Activated CD4-positive, alpha-beta T cell treated with anti-CD3 and anti-CD28 coated beads, Interleukin-2, amount 50 U/mL, for 4 hours (primary cell): ENCODE measurements at places on chromosomes 12 and 14.

DNA sequence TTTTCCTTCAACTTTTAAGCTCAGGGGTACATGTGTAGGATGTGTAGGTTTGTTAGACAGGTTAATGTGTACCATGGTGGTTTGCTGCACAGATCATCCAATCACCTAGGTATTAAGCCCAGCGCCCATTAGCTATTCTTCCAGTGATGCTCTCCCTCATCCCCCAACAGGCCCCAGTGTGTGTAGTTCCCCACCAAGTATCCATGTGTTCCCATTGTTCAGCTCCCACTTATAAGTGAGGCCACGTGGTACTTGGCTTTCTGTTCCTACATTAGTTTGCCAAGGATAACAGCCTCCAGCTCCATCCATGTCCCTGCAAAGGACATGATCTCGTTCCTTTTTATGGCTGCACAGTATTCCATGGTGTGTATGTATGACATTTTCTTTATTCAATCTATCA lies 48.6 kb upstream of the YARS2 start:
- no peak for DNase-seq

- DNase-seq: no peak
Measured at GRCh38 chr12:127381043-127381668, 885.8 kb upstream of the TMEM132C start.

DNA sequence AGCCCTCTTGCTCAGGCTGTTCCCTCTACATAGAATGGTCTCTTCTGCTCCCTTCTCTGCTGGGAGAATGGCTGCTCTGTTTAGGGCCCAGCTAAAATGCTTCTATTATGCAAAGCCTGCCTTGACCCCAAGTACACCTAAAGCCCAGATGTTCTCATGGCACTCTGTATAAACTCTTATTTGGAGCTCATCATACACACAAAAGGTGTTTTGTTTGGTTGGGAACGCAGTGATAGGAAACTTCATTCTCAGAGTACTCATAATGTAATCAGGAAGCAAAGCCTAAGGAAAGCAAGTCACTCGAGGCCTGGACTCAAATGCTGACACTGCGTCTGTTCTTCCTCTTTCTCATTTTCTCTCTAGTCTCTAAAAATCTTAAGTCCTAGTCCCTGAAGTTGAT lies 38.2 kb upstream of the SYCP3 start:
- DNase-seq: no peak

- peak; percentile 6 for DNase-seq
Measured at GRCh38 chr12:12901158-12901791, 9.9 kb downstream of the GPRC5A start.

DNA sequence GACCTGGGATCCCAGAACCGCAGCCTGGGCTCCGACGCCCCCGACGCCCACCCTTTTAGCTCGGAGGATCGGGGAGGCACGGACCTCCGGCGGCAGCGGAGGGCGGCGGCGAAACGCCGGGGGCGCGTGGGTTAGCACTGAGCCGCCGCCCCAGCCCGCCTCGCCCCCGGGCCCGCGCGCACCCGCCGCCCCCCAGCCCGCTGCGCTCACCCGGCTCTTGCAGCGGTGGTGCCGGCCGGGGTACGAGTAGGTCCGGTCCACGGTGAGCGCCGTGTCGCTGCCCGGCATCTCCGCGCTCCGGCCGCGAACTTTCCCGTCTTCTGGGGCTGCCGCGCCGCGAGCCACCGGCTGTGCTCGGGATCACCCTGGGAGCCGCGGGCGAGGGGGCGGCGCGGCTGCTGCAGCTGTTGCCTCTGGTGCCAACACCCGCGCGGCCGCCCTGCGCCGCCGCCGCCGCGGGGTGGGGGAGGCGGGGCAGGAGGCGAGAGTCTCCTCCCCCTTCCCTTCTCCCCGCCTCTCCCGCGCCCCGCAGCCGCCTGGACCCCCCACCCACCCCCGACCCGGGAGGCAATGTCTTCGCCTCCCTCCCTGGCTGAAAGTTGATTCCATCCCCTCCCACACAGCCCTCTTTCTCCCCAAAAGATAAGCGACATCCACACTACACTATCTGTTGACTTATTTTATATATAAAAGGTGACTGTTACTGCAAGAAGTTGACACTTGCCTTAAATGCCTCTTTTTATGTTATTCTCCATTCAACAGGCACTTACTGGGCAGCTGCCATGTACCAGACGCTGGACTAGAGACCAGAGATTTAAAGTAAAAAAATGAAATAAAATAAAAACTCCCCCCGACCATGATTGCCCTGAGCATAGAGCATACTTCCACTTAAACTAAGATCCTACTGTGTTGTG lies at the start of gene TMCC3:
Gene TMCC3, minus strand, starts transcription at position 415 of the 914 bp plus-strand sequence. Its CDS starts 127 bp downstream, at position 288.
- peak; percentile 3 for DNase-seq

DNA sequence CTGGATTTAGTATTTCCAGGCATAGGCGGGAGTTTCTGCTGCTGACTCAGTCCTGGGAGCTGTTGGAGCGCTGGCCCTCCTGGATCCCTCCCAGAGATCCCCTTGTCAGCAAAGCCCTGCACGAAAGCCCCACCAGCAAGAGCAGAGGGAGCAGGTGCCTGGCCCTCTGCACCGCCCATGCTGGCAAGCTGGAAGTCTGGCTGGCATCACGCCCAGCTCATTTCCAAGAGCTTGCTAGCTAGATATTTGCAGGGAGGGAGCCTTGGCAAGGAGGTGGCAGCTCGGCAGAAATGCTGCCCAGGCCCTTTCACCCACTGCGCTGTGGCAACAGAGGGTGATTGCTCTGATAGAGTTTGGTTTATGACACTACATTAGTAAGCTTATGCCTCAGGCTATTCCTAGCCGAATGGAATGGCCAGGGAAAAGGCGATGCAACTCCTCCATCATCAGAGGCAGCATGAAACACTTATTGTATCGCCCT lies 193.9 kb downstream of the EMP1 start:
- DNase-seq: no peak

DNA sequence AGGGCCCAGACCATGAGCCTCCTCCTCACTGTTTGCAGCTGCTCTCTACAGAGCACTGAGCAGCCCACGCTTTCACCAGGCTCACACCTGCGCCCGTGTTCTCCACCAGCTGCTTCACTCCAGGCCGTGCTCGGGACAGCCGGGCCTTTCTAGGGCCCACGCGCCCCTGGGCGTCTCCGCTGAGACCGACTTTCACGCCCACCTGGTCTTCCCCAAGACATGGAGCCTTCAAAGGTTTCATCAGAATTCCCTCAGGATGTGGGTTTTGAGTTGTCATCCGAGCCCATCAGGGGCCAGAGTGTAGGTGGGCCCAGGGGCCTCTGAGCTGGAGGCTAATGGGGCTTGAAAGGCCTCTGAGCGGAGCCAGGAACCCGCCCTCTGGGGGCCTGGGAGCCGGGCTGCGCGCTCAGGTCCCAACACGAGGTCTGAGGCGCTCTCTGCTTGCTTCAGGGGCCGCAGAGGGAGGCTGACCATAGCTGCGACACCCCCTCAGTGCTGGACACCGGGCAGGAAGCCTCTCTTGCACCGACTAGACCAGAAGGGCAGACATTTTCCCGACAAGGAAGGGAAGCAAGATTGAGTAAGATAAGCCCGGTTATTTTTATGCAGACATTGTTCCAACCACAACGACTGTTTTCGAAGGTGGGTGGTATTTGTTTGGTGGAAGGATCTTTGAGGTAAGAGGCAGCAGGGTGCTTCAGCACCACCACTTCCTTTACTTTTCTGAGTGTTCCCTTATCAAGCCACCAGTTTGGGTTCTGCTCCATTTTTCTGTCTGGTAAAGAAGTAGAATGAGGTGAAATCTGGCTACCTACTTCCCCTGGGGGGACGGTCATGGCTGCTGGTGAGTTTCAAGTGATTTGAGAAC lies 125.0 kb upstream of the FUT8 start:
- DNase-seq: peak; percentile 41

DNA sequence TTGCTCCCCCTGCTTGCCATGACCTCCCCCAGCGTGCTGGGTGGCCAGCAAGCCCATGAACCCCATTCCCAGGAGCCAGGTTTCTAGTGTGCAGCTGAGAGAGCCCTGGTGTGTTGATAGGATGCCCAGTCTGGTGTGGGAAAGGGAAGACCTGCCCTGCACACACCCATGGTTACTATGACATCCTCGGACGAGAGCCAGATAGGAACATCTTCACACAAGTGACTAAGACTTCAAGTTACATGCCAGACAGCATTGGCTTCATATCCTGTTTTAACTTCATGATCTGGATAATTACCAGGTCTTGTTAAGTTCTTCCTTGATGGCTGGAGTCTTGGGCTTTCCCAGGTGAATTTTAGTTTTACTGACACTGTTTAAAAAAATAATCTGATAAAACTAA lies 196.6 kb upstream of the EGLN3 start:
- no peak for DNase-seq

GRCh38 chr12:115194857-115195256 lies 510.9 kb upstream of the TBX3 start:
- no peak for DNase-seq

- no peak for DNase-seq
Measured at GRCh38 chr12:132563911-132564310, 46.5 kb downstream of the LRCOL1 start.

- DNase-seq: no peak
Measured at GRCh38 chr12:12228402-12228801, 38.4 kb downstream of the LRP6 start.

DNA sequence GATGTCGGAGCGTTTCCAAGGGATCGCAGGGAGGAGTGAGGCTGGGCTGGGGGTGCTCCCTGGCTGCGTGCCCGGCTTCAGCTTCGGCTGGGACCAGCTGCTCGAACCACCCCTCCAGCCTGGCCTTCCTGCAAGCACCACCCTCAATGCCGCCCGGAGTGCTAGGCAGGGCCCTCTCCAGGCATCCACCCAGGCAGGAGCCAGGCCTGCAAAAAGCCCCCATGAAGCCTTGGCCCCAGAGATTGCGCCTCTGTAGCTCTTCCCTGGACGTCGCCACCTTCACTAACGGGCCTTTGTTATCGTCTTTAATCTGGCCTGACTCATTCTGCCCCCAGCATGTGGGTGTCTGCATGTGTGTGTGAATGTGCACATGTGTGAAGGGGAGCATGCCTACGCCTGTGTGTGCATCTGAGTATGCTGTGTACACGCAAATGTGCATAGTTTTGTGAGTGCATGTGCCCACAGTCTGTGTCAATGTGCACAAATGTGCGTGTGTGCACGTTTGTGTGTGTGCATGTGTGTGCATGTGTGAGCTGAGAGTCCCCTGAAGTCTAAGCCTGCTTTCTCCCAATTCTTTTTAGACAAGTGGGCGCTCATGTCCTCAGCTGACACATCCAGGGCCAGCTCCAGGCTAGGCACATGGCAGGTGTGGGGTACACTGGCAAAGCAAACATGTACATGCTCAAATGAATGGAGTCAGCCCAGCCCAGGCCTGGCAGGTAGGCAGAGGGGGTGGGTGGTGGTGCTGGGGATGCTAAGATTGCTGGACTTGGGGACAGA lies 195.4 kb upstream of the C14orf180 start:
- no peak for DNase-seq

GRCh38 chr12:19432309-19433170 lies 6.8 kb upstream of the AEBP2 start:
- DNase-seq: no peak

DNA sequence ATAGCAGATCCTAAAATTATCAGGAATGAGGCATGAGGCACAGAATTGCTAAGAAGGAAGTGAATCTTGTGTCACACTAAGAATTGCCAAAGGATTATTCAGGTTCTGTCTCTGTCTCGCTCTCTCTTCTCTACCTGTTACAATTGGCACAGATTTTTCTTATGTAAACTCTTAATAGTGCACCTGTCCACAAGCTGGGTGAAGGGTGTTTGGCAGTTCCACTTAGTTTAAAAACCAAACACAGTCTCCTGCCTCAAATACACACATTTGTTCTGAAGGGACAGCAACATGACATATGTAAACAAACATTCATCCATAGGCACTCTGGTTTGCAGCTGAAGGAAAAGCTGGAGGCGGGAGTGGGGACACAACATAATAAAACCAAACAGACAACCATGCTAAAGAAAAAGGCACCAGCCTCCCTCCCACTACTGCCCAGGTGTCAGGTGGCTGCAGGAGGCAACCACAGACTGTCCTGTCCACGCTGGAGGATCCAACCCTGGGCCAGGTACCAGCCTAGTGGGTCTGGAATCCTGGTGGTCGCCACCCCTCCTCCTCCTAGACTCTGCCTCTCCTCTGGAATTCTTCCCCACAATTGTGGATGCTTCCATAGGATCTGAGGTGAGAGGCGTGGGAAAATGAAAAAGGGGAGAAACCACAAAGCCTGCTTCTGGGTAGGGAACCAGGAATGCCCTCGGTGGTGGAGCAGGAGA lies 81.2 kb downstream of the TMEM260 start:
- DNase-seq: no peak

DNA sequence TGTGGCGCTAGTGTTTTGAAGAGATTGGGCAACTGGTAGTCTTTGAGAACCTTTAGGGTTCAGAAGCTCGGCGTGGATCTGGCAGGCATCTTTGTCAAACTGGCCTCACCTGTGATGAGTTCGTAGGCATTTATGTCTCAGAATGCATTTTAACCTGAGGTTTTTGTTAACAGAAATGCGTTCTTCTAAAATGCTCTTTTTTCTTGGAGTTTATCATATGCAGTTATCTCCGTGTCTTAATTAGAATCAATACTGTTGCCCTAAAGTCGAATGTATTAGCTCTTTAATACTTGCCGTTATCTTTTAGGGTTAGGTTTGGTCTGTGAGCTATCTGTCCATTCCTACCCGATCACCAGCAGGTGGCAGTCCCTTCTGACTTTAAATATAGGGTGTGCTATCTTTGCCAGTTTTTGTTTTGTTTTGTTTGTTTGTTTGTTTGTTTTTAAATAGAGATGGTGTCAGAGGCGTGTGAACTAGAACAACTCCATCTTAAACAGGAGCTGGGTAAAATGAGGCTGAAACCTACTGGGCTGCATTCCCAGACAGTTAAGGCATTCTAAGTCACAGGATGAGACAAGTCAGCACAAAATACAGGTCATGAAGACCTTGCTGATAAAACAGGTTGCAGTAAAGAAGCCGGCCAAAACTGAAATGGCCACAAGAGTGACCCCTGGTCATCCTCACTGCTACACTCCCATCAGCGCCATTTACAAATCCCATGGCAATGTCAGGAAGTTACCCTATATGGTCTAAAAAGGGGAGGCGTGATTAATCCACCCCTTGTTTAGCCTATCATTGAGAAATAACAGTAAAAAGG lies 1.4 kb downstream of the ATF1 start:
- DNase-seq: peak; percentile 39

- no peak for DNase-seq
Measured at GRCh38 chr14:47346849-47347248, 328.6 kb downstream of the MDGA2 start.

- DNase-seq: no peak
Measured at GRCh38 chr12:120767071-120768024, 41.7 kb downstream of the ACADS start.

DNA sequence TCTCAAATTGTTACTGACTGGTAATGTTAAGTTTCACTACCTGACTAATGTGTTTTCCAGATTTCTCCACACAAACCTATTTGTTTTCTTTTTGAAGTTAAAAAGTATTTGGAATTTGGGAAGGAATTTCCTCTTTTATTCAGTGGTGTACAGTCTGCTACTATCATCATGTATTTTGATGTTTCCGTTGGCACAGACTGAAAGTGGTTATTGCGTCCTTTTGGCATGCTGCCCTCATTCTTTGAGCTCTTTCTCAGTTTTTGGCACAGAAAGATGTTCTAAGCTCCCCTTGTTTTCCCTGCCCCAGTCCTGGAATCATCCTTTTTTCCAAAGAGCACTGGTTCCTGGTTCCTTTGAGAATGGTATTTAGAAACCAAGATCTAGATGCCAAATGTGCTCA lies 31.4 kb upstream of the RTRAF start:
- DNase-seq: no peak

GRCh38 chr12:114780746-114781399 lies 96.9 kb upstream of the TBX3 start:
- DNase-seq: no peak

- no peak for DNase-seq
Measured at GRCh38 chr14:94795372-94795771, 25.5 kb upstream of the GSC start.
